CD8-positive, alpha-beta memory T cell (primary cell): ENCODE measurements at places on chromosomes 16 and 17.

- DNase-seq, result no peak
Measured at GRCh38 chr16:67763066-67763465, 43.3 kb downstream of the RANBP10 start.

- DNase-seq, result no peak
Measured at GRCh38 chr16:65279576-65279975, 157.7 kb upstream of the CDH11 start.

- no peak for DNase-seq
Measured at GRCh38 chr16:28882551-28883160, 4.4 kb downstream of the ATP2A1 start.

- DNase-seq, result no peak
Measured at GRCh38 chr17:59561042-59561441, 4.4 kb upstream of the DHX40 start.

- DNase-seq, result no peak
Measured at GRCh38 chr17:16007439-16007838, 7.8 kb downstream of the TTC19 start.

DNA sequence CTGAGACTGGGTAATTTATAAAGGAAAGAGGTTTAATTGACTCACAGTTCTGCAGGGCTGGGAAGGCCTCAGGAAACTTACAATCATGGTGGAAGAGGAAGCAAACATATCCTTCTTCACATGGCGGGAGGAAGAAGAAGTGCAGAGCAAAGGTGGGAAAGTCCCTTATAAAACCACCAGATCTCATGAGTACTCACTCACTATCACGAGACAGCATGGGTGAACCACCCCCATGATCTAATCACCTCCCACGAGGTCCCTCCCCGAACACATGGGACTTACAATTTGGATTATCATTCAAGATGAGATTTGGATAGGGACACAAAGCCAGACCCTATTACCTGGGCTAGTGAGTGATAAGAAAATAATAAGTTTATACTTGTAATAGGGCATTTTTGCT lies 70.6 kb upstream of the HS3ST2 start:
- DNase-seq, result no peak

GRCh38 chr17:42199416-42200011 lies 5.2 kb upstream of the GHDC start:
- no peak for DNase-seq

GRCh38 chr16:23941025-23941424 lies 105.2 kb downstream of the PRKCB start:
- DNase-seq, result no peak

- DNase-seq, result no peak
Measured at GRCh38 chr17:82266142-82266541, 7.4 kb downstream of the CSNK1D start.

DNA sequence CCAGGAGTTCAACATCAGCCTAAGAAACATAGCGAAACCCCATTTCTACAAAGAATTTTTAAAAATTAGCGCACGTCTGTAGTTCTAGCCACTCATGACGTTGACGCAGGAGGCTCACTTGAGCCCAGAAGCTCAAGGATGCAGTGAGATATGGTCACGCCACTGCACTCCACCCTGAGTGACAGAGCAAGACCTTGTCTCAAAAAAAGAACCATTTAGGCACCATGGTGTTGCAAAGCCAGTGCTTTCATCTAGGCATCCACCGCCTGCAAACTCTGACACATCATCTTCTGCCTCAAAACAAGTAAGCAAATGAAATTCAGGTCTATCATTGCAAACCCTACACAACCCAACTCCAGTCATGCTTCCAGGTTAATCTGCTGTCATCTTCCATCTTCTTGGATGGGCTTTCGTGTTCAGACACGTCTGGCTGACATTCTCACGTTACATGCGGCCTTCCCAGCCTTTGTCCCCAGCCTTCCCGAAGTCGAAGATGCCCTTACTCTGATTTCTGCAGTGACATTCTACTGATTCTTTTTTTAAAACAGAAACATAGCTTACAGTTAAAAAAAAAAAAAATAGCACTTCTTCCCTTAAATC lies 8.9 kb downstream of the ANKRD11 start:
- DNase-seq, result no peak

DNA sequence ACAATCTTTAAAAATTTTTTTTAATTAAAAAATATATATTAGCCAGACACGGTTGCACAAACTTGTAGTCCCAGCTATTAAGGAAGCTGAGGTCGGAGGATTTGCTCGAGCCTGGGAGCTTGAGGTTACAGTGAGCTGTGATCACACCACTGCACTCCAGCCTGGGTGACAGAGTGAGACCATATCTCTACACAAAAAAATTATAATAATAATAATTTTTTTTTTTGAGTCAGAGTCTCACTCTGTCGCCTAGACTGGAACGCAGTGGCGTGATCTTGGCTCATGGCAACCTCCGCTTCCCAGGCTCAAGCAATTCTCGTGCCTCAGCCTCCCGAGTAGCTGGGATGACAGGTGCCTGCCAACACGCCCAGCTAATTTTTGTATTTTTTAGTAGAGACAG lies 23.8 kb downstream of the LITAF start:
- DNase-seq, result no peak
